T-helper 22 cell (primary cell): ENCODE measurements at places on chromosomes 3 and 15.
A peak's percentile ranks its signal among the peaks of the same experiment; 100 is the strongest.

DNA sequence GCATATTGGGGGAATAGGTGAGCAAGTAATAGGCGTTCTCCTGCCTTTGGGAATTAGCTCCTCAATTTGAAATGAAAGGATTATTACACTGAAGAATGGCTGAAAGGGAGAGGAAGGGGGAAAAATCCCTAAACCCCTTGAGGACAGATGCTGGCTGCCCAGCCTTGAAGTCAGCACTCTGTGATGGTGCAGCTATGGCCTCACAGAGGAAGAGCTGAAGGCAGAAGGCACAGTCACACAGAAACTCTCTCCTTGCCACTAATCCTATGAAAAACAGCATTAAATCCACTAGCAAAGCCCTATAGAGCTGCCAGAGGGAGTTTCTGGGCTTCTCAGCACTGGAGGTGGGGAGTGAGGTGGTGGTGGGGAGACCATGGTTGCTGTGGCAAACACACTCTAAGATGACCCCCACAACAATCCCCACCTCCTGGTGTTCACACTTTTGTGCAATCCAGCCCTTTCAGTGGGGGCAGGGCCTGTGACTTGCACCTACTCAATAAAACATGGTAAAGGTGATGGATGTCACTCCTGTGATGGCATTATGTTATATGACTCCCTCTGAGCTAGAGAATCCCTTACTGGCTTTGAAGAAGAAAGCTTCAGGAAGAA lies 101.2 kb downstream of the RFTN1 start:
- no peak for DNase-seq

- DNase-seq, result no peak
Measured at GRCh38 chr15:35505809-35506208, 40.2 kb downstream of the DPH6 start.

DNA sequence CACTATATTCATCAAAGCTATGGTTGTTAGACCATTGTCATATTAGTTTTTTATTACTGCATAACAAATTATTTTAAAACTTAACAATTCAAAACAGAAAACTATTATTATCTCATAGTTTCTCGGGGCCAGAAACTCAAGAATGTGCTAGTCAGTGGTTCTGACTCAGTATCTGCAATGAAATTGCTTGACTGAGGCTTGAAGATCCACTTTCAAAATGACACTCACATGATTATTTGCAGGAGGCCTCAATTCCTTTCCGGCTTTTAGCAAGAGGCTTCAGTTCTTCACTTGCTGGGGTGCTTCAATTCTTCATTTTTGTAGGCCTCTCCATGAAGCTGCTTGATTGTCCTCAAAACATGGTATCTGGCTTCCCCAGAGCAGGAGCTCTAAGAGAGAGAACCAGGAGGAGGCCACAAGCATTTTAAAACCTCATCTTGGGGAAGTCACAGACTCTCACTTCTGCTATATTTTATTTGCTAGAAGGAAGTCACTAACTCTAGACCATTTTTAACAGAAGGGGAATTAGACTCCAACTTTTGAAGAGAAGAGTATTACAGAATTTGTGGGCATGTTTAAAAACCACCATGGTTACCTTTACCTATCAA lies 383.7 kb downstream of the MFSD1 start:
- DNase-seq, result no peak

GRCh38 chr3:177345049-177345972 lies 148.0 kb upstream of the TBL1XR1 start:
- DNase-seq, result peak; percentile 7

- DNase-seq, result peak; percentile 52
Measured at GRCh38 chr15:81274931-81275707, 48.8 kb downstream of the STARD5 start.
